GM03348 (cell line): ENCODE measurements at places on chromosomes 4 and X.

GRCh38 chr4:83251447-83251830, 33.2 kb downstream of the COQ2 start:
- no peak for DNase-seq

GRCh38 chrX:12076046-12076445, 62.2 kb upstream of the FRMPD4 start:
- no peak for DNase-seq

GRCh38 chr4:186326391-186326790, 60.4 kb downstream of the F11 start:
- no peak for DNase-seq

DNA sequence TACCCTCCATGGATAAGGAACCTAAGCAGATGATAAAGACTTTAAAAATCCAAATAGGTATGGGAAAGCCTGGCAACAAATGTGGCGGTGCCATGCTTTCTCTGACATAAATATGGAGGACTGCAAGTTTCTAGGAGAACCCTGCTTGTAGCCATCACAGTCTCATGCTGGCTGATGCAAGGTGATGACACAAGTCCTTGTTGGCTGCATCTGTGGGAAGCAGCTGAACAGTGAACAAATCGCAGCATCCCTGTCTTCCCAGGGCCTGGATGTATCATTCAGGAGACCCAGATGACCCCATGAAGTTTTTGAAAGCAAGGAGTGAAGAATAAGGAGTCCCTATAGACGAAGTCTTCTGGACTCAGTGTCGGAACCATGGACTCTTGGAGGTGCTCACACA, 234.4 kb upstream of the HS3ST1 start:
- DNase-seq: no peak

DNA sequence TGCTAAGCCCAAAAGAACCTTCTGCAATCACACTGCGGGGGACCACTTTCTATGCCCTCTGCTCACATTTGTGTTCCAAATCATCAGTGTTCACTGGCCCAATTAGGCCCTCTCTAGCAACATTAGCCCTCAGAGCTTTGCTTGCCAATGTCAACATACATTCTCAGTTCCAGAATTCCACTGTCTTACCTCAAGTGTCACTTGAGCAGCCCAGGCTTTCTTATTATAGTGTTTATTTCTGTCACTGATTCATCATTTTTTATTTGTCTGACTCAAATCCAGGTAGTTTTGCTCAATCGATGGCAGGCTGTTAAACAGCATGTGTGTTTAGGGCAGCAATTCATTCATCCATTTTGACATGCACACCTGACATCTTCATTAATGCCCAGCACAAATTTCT, 291.2 kb downstream of the TEX13A start:
- DNase-seq: no peak

- DNase-seq: no peak
Observed at GRCh38 chr4:108458681-108459080, 161.7 kb upstream of the RPL34 start.

GRCh38 chr4:64718091-64718490, 308.8 kb upstream of the TECRL start:
- no peak for DNase-seq

DNA sequence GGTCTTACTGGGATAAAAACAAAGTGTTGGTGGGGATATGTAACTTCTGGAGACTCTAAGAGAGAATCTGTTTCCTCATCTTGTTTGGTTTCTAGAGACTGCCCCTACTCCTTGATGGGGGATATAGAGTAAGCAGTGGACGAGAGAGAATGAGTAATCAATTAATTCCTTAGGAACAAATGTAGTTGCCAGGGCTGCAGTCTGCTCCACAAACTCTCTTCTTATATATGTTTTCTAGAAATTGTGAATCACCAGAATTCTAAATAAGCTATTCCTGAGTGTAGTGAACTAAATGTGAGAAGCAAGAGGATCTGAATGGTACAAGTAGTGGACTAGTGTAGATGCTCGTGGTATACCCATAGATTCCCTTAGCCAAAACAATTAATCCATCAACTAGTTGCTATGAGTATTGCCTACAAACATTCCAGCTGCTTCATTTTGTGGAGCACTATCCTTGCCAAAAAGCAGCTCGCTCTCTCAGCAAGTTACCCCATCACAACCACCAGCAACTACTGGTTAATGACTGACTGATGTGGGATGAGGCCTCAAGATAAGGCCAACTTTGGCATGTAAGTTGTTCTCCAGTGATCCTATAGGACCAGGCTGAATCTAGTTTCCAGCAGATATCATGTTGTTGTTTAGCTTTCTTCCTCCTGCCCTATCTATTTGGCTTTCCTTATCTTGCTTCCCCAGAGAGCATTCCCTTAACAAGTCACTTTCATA, 273.0 kb downstream of the SLC7A11 start:
- peak; percentile 19 for DNase-seq

DNA sequence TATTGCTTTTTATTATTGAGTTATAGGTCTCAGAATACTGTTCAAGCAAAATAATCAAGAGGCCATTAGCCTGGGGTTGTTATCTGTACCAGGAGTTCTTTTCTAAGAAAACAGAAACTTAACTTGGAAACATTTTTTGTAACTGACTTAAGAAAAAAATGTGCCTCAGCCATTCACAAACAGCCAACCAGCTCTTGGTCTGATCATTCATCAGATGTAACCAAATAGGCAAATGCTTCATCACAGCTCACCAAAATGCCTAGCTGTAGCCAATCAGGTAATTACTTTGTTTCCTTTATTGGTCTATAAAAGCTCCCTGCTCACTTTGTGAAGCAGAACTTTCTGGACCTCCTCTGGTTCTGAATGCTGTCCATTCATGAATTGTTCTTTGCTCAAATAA, 387.7 kb downstream of the FAT4 start:
- DNase-seq: no peak

DNA sequence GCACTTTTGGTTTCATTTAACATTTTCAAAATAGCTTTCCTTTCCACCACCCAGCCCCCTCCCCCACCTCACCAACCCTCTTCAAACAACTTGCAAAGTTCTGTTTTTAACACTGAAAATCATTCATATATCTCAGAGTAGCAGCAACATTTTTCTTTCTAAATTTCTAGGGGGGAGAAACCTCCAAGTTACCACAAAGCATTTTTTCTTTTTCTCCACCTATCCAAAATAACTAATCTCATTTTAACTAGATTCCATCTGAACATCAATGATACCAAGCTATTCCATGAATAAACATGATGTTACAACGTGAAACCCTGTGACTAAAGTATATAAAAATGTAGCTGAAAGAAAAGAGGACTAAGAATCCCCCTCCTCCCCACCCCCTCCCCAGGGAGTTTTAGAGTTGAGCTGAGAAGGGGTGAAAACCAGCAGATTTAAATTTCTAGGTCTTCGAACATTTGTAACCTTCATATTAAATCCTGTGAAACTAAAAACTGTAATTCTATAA, 5.2 kb downstream of the LDB2 start:
- peak; percentile 17 for DNase-seq

GRCh38 chr4:142690406-142691163, 155.5 kb downstream of the INPP4B start:
- no peak for DNase-seq

- DNase-seq: peak; percentile 10
Observed at GRCh38 chr4:99361899-99362275, 9.3 kb upstream of the ADH1C start.

GRCh38 chr4:48578132-48578968, 88.3 kb downstream of the ZAR1 start:
- DNase-seq: peak; percentile 74

- DNase-seq: no peak
Observed at GRCh38 chr4:155607481-155607880, 59.2 kb upstream of the GUCY1A1 start.
